Stomach (tissue), 19 donors: ENCODE measurements at places on chromosomes 2 and 18.

GRCh38 chr2:203328760-203329540, 756 bp downstream of the ABI2 start:
- no peaks in the 10 kb centered on the region for H3K27me3 ChIP-seq
- peak overlapping the region; percentile 95 for H3K4me3 ChIP-seq
- H3K36me3 ChIP-seq, result no peaks in the 10 kb centered on the region
- peak overlapping the region; percentile 72 for H3K27ac ChIP-seq

GRCh38 chr2:187157046-187157445, 291.0 kb downstream of the CALCRL start:
- H3K36me3 ChIP-seq, result no peaks in the 10 kb centered on the region
- H3K27ac ChIP-seq, result no peak overlapping the region
- H3K4me1 ChIP-seq, result no peaks in the 10 kb centered on the region
- no peaks in the 10 kb centered on the region for H3K27me3 ChIP-seq

DNA sequence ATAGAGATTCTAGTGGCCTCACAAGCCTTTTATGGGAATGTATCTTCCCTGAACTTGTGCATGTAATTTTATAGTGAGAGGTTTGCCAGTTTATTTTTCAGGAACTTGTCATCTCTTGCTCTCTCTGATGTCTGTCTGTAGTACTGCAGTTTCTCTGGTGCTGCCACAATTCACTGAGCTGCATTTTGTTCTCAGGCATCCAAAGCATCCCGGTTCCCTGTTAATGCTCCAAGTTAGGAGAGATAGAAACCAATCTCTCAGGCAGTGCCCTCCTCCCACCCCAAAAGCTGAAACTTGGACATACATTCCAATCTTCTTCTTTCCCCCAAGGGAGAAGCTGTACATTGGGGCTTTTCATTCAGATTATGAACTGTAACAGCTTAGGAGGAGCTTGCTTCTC, 30.1 kb upstream of the GRB14 start:
- no peaks in the 10 kb centered on the region for H3K27me3 ChIP-seq
- no peak for DNase-seq
- H3K4me3 ChIP-seq, result no peak overlapping the region
- no peaks in the 10 kb centered on the region for H3K36me3 ChIP-seq
- H3K27ac ChIP-seq, result no peak overlapping the region

DNA sequence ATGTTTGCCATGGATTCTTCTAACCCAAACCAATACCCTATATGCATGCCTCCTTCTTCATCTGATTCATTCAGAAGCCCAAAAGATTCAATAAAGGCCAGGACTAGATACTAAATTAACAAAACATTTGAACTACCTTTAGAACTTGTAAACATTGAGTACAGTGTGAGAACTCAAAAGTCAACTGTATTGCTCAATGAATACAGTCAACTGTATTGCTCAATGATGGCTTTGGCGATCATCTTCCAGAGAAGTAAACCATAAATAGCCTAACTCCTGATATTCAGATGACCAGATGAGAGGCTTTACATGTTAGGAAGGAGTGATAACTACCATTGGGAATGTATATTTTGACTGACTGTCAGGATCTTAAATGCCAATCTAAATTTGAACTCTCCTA, 206.5 kb upstream of the ITGA4 start:
- no peak overlapping the region for H3K4me3 ChIP-seq
- no peak overlapping the region for H3K27ac ChIP-seq
- no peaks in the 10 kb centered on the region for H3K27me3 ChIP-seq
- no peaks in the 10 kb centered on the region for H3K4me1 ChIP-seq
- H3K36me3 ChIP-seq, result no peaks in the 10 kb centered on the region
- no peak for DNase-seq

- no peaks in the 10 kb centered on the region for H3K36me3 ChIP-seq
- DNase-seq, result no peak
- H3K4me1 ChIP-seq, result no peaks in the 10 kb centered on the region
- H3K4me3 ChIP-seq, result no peak overlapping the region
- H3K27me3 ChIP-seq, result no peaks in the 10 kb centered on the region
- H3K27ac ChIP-seq, result no peak overlapping the region
Measured at GRCh38 chr2:19371996-19372582, 13.7 kb upstream of the OSR1 start.

DNA sequence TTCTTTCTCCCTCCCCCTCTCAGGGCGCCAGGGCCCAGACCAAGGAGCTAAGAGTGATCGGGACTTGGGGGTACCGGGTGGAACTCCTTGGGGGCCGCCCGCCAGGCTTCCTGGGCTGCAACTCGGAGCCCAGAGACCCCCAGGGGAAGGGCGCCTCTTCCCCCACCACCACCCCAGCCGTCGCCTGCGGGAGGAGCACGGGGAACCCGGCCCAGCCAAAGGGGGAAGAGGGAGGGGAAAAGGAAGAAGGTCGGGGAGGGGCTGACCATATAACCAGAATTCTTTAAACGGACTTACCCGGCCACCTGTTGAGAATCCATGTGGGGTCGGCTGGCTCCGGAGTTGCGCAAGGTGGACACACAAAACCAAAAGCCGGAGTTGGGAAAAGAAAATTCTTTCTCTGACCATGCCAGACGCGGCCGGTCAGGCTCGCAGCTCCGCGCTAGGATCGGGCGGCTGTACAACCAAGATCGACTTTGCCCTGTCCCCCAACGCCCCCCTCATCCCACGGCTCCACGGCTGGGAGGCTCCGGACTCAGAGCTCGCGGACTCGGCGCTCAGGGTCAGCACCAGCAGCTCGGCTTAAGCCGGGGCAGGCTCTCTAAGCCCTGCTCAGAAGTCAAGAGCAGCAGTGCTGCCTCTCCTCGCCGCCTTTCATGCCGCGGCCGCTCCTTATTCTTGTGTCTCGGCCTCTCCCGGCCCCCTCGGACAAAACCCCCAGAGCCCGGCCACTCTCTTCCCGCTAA, 6.3 kb upstream of the SIX3 start:
- H3K36me3 ChIP-seq, result no peaks in the 10 kb centered on the region
- DNase-seq, result no peak

GRCh38 chr2:17646081-17646554, 105.6 kb downstream of the VSNL1 start:
- H3K4me3 ChIP-seq, result no peak overlapping the region
- H3K36me3 ChIP-seq, result no peaks in the 10 kb centered on the region
- no peaks in the 10 kb centered on the region for H3K27me3 ChIP-seq
- DNase-seq, result peak; percentile 90
- H3K4me1 ChIP-seq, result no peaks in the 10 kb centered on the region
- H3K27ac ChIP-seq, result no peak overlapping the region

DNA sequence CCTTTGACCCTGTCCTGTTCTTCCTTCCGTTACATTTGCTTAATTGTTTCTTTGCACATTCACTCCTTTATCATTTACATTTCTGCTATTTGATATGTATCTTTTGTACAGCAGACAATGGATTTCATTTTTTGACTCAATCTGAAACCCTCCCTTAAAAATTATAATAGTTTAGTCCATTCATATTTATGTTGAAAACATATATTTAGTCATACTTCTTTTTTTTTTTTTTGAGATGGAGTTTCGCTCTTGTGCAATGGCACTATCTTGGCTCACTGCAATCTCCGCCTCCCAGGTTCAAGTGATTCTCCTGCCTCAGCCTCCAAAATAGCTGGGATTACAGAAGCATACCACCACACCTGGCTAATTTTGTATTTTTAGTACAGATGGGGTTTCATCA, 95.3 kb upstream of the TGFA start:
- H3K27ac ChIP-seq, result no peak overlapping the region
- H3K36me3 ChIP-seq, result no peaks in the 10 kb centered on the region
- H3K27me3 ChIP-seq, result peaks cover 3% of the 10 kb centered on the region

DNA sequence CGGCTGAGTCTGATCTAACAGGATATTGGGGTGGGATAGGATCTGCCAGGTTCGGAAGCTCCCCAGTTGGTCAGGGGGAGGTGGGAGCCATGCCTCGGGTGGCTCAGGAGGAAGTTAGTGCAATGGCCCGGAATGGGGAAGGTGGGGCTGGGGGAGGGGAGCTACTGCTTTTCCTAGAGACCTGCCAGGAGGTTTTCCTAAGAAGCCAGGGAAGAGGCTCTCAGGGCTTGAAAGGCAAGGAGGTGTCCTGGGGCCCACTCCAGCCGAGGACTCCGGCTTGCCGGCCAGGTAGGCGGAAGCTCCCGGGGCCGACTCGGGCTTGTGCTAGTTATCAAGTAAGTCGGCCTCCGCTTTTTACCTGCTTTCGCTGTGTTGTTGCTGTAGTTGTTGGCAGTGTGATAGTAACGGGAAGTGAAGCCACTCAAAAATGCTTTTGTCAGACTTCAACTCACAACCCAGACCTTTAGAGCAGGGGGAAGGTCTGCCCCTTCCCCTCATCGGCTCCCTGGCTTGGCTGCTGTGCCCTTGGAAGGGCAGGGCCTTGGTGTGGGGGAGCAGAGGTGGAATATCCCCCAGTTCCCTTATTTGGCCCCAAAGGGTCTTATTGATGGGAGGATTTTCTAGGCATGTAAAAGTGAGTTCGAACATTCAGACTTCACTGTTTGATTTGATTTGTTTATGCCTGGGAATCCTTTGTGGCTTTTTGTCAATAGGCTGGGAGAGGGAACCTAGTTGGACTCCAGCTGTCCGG, 5.4 kb downstream of the GDF7 start:
- peaks cover 23% of the 10 kb centered on the region for H3K27me3 ChIP-seq
- no peak overlapping the region for H3K4me3 ChIP-seq
- DNase-seq, result no peak
- no peak overlapping the region for H3K27ac ChIP-seq

- no peaks in the 10 kb centered on the region for H3K36me3 ChIP-seq
- H3K4me1 ChIP-seq, result no peaks in the 10 kb centered on the region
- no peak overlapping the region for H3K4me3 ChIP-seq
- no peak overlapping the region for H3K27ac ChIP-seq
Measured at GRCh38 chr2:55718165-55719008, 24.7 kb upstream of the PNPT1 start.

DNA sequence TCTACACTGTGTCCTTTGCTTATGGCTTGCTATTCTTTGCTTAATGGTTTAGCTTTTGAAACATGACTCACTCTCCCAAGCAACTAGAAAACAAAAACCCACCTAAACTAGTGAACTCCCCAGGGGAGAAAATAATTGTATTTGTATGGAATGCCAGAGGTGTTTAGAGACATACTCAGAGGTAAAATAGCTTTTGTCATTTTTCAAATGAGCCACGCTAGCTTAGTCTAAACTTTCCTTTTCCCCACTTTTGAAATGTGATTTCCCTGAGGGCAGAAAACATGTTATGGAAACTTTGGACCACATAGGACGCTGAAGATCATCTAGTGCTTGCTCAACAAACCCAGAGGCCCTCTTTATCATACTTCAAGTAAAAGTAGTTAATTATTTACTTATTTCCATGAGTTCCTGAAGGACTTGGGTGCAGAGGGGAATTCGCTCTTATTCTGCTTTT, 16.5 kb upstream of the CYTIP start:
- H3K27ac ChIP-seq, result peak overlapping the region; percentile 57
- H3K4me3 ChIP-seq, result no peak overlapping the region
- DNase-seq, result no peak

DNA sequence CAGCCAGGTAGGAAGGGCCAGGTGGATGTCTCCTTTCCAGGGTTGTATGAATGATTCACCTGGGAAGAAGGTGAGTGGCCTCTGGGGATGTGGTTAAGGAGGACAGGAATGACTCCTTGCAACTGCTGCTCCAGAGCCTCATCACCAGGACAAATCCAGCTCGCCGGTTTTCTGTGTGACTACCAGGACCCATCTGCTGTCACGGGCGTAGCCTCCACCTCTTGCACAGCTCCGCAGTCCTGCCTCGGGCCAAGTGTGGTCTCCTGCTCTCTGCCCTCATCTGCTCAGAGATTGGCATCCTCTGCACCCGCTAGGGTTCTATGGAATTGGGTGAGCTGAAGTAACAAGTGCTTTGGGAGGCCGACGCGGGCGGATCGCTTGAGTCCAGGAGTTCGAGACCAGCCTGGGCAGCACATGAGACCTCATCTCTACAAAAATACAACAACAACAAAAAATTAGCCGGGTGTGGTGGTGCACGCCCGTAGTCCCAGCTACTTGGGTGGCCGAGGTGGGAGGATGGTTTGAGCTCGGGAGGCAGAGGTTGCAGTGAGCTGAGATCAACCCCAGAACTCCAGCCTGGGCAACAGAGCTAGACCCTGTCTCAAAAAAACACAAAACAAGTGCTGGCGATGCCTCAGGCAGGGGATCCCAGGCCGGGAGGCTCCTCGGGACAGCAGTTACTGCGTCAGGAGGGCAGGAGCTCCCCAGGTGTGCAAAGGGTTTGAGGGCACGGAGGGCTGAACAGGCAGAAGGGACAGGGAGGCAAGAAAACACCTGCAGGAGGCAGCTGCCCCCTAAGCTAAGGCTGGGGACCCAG, 831 bp upstream of the D2HGDH start:
- H3K27me3 ChIP-seq, result no peaks in the 10 kb centered on the region
- peak overlapping the region; percentile 85 for H3K4me3 ChIP-seq
- peaks cover 14% of the 10 kb centered on the region for H3K4me1 ChIP-seq

DNA sequence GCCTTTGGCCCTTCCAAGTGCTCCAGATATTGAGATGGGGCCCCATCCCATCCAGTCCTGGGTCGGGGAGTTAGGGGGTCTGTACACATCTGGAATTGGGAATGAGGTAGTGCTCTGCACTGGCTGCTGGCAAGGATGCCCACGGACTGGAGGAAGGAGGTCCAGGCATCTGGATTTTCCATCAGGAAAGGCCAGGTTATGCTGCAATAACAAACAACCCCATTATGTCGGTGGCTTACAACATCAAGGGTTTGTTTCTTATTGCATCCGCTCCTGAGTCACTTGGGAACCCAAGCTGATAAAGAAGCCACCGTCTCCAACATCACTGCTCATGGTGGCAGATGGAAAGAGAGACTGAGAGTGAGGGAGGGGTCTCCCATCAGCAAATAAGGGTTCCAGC, 229.9 kb downstream of the TFCP2L1 start:
- no peak overlapping the region for H3K27ac ChIP-seq
- DNase-seq, result no peak
- no peaks in the 10 kb centered on the region for H3K4me1 ChIP-seq
- no peak overlapping the region for H3K4me3 ChIP-seq

GRCh38 chr18:70243131-70243929, 37.8 kb upstream of the RTTN start:
- H3K36me3 ChIP-seq, result no peaks in the 10 kb centered on the region
- H3K4me3 ChIP-seq, result no peak overlapping the region
- DNase-seq, result peak; percentile 82
- peaks cover 10% of the 10 kb centered on the region for H3K4me1 ChIP-seq
- H3K27ac ChIP-seq, result peak overlapping the region; percentile 15

DNA sequence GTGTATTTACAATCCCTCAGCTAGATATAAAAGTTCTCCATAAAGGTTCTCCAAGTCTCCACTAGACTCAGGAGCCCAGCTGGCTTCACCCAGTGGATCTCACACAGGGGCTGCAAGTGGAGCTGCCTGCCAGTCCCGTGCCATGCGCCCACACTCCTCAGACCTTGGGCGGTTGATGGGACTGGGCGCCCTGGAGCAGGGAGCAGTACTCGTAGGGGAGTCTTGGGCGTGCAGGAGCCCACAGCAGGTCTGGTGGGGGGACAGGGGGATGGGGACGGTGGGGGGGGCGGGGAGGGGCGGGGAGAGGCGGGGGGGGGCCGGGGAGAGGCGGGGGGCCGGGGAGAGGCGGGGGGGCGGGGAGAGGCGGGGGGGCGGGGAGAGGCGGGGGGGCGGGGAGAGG, 54.7 kb upstream of the RND3 start:
- no peak overlapping the region for H3K27ac ChIP-seq
- H3K36me3 ChIP-seq, result no peaks in the 10 kb centered on the region
- DNase-seq, result no peak
- H3K4me1 ChIP-seq, result no peaks in the 10 kb centered on the region
- no peaks in the 10 kb centered on the region for H3K27me3 ChIP-seq

- DNase-seq, result no peak
- no peak overlapping the region for H3K27ac ChIP-seq
- H3K4me1 ChIP-seq, result no peaks in the 10 kb centered on the region
- no peak overlapping the region for H3K4me3 ChIP-seq
Measured at GRCh38 chr2:45396671-45397070, 214.4 kb downstream of the SRBD1 start.
